Gastroesophageal sphincter (tissue), 4 donors: ENCODE measurements at places on chromosomes 2 and 18. TPM values are rescaled to one million over a fixed set of nuclear protein-coding genes. Genes with fewer than 3 reads are reported as not detected.

DNA sequence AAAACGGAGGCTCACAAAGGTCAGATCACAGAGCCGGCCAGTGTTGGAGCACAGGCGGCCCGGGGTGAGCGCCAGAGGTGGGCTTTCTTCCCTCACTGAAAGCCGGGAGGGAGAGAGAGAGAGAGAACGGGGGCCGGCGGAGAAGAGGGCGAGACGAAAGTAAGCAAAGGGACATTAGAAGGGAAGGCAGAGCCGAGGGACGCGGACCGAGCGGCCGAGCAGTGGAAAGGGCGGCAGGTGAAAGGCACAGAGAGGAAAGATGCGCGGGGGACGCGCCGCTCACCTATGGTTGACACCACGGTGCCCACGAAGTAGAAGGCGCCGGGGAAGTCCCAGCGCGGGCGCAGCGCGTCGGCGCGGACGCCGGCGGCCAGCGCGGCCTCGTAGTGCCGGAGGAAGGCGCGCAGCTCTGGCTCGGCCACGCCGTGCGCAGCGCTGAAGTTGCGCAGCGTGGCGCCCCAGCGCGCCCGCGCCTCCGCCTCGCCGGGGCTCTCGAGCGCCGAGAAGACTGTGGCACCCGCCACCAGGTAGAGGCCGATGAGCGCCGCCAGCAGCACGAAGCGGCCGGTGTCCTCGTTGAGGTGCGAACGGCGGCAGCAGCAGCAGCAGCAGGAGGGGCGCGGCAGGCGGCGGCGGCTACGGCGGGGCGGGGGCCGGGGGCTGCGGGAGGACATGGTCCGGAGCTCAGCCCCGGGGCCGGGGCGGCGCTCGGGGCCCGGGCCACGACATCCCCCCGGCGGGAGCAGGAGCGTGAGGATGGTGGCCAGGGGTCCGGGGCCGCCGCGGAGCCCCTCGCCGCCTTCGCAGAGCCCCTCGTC, 166.9 kb downstream of the MSH2 start:
- no peak for ATAC-seq

DNA sequence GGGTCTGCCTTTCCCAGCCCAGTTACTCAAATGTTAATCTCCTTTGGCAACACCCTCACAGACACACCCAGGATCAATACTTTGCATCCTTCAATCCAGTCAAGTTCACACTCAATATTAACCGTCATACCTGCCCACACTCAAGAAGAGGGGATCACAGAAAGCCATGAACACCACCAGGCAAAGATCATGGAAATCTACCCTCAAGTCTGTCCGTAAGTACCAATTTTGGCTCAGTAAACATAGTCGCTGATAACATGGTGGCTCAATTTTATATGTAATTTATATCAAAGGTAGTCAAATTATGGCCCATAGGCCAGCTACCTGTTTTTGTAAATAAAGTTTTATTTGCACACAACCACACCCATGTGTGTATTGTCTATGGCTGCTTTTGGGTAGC, 102.3 kb upstream of the MAP2 start:
- ATAC-seq: no peak

DNA sequence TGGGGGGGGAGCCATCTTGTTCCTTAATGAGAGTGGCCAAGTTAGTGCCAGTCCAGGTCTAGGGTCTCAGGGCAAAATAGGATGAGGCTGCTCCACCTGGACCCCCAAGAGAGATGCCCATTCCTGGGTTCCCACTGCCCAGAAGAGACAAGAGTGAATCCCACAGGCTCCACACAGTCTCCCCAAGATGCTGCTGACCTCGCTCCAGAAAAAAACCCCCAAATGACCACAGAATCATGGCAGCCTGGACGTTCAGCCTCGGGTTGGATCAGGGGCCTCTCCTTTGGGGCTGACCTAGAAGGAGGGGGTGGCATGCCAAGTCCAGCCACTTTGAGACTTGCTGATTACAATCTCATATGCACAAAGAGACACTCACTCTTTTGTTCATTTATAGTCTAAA, 25.1 kb downstream of the STAT1 start:
- no peak for ATAC-seq

- ATAC-seq: no peak
Observed at GRCh38 chr18:24417480-24417879, 9.0 kb upstream of the IMPACT start.

DNA sequence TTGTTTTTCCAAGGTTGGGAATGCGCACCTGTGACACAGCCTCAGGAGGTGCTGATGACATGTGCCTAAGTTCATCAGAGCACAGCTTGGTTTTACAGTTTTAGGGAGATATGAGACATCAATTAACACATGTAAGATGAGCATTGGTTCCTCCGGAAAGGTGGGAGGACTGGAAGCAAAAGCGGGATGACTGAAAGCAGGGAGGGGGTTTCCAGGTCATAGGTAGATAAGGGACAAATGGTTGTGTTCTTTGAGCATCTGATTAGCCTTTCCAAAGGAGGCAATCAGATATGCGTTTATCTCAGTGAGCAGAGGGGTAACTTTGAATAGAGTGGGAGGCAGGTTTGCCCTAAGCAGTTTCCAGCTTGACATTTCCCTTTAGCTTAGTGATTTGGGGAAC, 26.3 kb downstream of the CAPG start:
- no peak for ATAC-seq

DNA sequence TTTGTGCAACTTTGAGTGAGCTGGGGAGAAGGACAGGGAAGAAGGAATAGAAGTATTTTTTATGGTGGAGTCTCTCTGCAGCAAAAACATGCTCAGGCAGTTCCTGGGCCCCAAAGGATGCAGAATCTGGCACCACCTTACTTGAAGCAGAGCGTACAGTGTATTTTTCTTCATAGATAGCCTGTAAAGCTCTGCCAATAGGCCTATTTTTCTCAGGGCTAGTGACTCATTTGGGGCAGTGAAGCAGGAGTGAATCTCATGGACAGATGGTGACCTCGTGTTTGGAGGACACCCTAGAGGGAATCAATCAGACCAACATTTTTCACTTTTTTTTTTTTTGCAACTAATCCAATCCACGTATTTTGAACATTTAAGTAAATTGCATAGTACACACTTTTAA, 268.1 kb upstream of the CXCR4 start:
- peak; percentile 60 for ATAC-seq

DNA sequence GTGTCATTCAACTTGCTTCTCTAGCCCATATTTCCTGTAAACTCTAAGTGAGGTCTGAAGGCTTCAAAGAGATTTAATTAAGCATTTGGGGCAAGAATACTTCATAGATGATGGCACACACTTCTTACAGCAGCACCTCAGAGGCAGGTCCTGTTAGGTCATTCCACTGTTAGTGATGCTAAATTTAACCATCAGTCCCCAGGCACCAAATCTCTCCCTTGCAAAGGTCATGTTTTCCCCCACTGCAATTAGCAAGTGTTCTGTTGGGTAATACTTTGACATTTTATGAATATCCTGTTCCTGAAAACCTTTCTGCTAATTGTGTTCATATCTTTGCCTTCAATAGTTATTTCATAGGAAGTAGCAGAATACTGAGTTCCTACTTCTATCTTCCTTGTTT, 117.0 kb downstream of the STK39 start:
- no peak for ATAC-seq

- ATAC-seq: no peak
Observed at GRCh38 chr2:101267671-101268656, 15.3 kb downstream of the CNOT11 start.

DNA sequence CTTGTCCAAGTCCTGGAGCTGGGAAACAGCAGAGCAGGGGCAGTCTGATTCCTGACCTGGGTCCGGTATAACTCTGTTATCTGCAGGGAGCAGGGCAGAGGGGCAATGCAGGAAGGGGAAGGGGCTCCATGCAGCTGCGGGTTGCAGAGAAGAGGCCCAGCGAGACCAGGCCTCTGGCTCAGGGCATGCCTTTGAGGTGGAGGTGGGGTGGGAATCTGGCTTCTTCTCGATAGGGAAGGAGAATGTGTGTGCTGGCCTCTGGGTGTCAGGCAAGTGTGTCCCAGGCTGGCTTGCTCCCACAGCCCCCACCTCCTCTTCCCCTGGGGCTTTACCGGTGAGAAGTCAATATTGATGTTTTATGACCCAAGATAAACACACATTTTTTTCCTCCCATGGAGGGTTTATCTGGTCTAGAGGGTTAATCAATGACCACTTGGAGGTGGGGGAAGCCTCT, 187.1 kb upstream of the HAAO start:
- ATAC-seq: no peak

DNA sequence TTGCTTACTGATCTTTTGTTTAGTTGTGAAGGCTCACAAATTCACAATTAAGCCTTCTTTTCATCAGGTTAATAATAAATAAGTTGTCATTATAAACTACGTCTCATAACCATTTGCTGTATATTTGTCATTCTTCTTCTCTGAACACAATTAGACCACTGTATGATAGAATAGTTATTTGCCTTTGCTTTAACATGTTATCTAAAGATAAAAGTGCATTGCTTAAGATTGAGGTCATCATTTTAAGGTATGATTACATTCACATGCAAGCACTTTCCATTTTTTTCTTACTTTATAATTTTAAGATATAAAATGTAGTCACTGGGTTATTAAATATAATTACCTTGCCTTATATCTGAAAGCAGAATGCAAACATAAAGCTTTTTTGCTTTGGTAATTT, 80.1 kb upstream of the GLS start:
- no peak for ATAC-seq

DNA sequence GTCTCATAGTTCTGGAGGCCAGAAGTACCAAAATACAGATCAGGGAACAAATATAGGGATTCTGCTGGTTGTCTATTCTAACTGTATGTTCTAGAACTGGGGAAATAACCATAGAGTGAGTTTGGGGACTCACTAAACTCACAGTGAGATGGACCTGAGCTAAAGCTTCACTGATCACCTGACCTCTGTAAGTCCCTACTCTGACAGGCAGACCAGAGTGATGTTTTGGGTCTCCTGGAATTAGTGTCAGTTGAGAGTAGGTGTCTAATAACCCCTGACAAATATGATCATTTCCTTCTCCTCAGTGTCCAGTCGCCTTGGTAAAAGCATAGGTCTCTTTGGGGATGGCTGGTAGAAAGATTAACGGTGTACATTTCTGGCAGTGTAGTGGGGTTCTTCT, 14.2 kb downstream of the PIKFYVE start:
- ATAC-seq: no peak

- ATAC-seq: no peak
Observed at GRCh38 chr2:241081190-241081642, 20.9 kb downstream of the MTERF4 start.

DNA sequence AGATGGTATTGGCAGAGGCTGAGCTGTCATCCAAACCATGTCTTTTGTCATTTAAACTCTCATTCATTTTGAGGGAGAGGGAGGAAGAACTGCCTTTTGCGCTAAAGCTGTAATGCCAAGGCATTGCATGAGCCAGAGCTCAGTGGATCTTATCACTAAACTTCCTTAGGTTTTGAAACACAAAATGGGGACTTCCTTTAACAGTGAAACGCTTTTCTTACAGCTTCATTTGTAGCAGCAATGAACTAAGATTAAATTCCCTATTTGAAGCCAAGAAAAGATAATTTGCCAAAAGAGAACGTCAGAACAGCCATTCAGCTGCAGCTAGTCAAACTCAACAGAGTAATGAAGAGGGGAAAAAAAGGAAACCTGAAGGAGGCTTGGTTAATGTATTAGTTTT, 143.5 kb upstream of the MMADHC start:
- ATAC-seq: no peak

DNA sequence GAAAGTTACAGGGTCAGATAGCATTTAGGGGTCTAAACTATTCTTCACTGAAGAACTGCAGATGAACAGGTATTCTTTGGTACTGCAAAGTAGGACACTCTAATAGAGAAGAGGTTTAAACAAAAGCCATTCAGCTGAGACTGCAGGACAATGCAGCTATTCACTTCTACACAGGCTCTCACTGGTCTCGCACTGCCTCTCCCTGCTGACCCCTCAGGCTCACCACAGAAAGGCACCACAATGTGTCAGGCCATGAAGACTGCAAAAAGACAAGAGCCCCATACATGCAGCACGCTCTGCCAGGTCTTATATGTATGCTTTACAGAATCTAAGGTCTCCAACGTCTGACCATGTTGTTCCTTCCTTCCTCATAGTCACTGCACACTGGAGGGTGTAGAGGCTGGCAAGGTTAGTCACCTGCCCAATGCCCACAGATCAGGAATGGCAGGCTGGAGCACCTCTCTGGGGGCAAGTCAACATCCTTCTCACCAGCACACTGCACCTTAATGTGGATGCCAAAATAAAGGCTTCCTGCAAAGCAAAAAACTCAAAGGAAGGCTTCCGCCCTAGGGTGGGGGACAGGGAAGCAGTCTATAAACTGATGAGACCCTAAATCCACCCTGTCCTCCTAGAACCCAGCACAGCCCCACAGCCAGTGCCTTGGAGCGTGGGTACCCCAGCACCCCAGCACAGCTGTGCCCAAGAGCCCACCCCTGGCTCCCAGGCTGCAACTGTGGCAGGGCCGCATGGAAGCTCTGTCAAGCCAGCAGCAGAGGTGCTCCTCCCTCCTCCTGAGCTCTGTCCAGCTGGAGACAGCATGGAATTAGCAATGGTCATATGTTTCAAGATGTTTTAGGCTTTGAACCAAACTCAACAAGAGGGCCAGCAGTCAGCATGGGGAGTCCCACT, 10.7 kb upstream of the RNU4ATAC start:
- ATAC-seq: no peak

DNA sequence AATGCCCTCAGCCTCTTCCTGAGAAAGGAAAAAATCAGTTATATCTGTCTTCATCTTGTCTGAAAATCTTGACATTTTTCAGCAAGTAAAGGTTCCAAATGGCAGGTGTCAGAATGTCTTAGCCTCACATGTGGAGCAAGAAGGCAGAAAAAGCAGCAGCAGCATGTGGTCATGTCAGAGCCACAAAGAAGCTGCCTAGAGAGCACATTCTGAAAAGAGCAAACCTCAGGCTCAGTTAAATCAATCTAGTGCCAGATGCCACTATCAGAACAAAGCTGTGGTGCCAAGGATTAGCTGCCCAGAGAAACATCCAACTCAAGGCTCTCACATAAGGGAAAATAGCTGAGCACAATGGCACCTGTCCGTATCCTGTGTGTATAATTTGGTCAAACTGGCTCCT, 105.9 kb downstream of the SRBD1 start:
- ATAC-seq: no peak

DNA sequence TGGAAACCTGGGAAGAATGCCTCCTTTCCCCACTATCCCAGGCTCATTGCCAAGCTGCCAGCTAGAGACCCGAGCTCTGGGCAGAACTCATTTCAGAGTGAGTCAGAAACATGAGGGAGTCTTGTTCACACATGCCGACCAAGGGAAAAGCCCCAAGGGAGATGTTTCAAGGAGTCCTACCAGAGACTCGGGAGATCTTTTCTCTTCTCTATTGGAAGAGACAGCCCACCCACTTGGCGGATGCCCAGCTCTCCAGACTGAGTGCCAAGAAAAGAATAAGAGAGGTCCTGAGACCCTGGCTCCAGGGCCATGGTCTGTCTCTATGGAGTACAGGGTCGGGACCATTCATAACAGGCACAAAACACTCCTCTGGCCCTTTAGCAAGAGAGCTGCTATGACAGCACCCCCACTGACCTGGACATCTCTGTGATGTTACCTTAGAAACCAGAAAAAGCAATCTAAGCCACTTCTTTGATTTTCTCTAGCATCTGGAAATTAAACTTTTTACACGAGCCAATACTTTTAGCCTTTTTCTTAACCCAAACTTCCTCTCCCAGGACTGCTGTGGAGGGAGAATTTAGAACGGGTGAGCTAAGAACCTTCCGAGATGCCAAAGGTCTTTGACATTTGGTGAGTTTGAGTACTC, 18.5 kb upstream of the IGFBP5 start:
- peak; percentile 46 for ATAC-seq

Gene EPB41L3
- 44.7 TPM for total RNA-seq
